ENCODE measurements at places on chromosomes 6 and 20.

DNA sequence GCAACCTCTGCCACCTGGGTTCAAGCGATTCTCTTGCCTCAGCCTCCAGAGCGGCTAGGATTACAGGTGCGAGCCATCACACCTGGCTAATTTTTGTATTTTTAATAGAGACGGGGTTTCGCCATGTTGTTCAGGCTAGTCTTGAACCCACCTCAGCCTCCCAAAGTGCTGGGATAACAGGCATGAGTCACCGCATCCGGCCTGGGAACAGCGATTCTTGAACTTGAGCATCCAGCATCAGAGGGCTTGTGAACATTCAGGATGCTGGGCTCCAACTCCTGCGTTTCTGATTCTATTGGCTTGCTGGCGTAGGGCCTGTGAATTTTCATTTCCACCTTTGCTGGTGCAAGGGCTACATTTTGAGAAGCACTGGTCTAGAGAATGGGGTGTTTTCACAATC, 24.5 kb upstream of the PIM1 start:
- no peak for DNase-seq

DNA sequence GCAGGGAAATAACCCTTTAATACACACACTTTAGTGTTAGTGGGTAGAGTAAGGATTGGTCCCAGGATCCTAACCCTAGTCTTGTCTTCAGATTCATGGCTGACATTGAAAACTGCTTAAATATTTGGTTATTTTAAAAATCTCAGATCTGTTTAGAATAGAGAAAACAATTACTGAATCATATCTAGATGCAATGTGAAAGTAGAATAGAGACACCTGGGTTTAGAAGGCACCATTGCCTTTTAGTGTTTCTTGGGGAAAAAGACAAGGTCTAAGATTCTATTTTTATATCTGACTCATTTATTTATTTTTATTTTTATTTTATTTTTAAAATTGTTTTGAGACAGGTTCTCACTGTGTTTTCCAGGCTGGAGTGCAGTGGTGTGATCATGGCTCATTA, 6.0 kb downstream of the DDX43 start:
- DNase-seq, result no peak

DNA sequence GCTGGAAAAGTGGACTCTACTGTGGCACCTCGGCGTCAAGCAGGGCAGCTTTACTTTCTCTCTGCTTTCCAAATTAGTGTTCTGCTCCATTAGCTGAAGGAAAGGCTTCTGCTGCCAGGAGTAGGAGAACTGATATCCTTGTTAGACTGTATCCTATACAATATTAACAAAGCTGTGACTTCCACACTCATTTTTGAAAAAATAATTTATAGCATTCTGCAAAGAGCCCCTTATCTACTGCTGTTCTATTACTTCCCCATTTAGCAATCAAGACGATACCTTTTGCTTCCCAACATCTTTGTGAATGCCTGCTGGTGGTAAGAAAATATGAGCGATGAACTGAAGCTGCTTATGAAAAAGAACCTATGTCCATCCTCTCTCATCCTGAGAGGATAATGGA, 151.1 kb downstream of the UBE3D start:
- no peak for DNase-seq

- no peak for DNase-seq
These were observed 240.0 kb downstream of the FOXC1 start for GRCh38 chr6:1849691-1850090.

DNA sequence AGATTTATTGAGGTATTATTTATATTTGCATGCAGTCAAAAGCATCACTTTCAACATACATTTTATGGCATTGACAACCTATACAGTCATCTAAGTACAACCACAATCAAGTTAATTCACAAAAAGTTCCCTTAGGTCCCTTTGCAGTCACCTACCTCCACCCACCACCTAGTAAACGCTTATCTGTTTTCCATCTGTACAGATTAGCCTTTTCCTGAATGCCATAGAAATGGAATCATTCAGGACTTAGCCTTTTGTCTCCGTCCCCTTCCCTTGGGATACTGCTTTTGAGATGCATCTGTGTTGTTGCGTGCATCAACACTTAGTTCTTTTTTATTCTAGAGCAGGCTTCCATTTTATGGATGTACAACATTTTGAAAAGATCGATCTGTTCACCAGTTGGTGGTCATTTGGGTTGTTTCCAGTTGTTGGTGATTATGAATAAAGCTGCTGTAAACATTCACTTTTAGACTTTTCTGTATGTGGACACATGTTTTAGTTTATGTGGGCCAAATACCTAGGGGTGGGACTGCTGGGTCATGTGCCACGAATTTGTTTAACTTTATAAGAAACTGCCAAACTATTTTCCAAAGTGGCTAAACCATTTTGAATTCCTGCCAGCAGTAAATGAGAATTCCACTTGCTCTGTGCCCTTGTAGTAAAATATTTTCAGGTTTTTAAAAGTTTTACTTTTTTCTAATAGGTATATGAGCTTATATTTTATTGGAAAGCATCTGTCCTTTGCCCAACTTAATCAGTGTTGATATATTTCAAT, 17.6 kb upstream of the IFNGR1 start:
- no peak for DNase-seq

DNA sequence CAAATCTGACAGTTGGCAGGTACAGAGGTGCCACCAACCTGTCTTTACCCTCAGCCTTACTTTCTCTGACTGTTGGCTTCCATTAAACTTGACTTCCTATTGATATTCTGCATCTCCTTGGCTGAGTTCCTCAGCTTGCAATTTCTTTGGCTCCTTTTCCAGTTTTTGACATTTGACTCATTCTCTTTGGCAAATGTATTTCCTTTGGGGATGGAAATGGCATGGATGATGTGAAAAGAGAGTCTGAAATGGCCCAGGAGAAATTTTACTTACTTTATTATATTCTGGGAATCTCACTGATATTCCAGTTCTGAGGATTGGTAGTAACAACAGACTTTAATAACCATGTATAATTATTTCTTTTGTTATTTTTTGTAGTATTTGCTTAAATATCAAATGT, 255.2 kb downstream of the CD109 start:
- DNase-seq, result no peak

GRCh38 chr6:67863346-67863745, 771.7 kb upstream of the ADGRB3 start:
- no peak for DNase-seq

DNA sequence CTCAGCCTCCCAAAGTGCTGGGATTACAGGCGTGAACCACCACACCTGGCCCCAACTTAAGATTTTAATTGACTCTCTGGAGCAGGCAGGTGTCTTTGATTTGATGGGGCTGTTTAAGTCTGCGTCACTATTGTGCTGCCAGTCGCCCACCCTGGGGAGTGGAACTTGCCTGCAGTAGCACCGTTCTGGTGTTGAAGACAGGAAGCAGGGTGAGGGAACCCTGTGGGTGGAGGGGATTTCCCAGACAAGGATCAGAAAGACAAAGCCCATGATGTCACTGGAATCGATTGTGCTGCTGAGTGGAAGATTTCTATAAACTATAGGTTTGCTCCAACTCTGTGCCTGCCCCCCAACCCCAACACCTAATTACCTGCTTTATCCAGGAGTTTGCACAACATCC, 11.0 kb downstream of the ALDH8A1 start:
- DNase-seq, result no peak

DNA sequence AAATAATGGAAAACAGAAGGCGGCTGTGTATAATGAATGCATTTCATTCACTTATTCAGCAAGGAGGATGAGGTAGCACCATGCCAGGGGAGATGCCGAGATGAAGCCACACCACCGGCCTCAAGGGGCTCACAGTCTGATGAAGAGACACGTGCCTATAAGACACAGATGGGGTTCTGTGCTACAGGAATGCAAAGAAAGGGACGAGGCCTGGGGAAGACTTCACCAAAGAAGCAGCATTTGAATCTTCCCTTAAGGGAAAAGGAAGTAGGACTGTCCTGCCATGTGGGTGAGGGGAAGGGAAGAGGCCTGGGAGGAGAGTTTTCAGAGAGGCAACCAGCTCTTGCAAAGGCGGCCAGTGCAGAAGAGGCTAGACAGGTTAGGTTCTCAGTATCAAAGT, 98.9 kb downstream of the PSMG4 start:
- DNase-seq, result no peak

Measured in neuronal stem cell (in vitro differentiated cells).